HTR-8/SVneo (cell line): ENCODE measurements at places on chromosomes 16 and 17.

- no peak for DNase-seq
Observed at GRCh38 chr17:79558091-79558900, 52.6 kb downstream of the RBFOX3 start.

DNA sequence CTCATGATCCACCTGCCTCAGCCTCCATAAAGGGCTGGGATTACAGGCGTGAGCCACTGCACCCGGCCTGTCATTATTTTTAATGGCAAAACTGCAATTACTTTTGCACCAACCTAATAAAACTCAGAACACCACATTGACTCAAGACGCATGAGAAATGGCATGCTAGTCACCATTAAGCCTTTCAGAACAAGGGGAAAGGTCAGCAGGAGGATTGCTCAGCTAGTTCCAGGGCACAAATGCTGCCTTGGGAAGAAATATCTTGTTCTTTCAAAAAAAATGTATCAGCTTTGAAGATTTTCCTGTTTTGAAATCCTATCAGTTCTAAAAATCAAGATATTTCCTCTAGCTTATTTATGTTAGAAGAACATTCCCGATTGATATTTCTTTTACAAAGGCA, 32.4 kb upstream of the CDYL2 start:
- no peak for DNase-seq

GRCh38 chr16:11301645-11302501, 20.7 kb upstream of the PRM1 start:
- DNase-seq, result no peak

- DNase-seq, result no peak
Observed at GRCh38 chr16:84594725-84595038, 23.2 kb downstream of the COTL1 start.

GRCh38 chr16:79444572-79444971, 156.0 kb downstream of the MAF start:
- DNase-seq, result no peak

GRCh38 chr17:37305406-37305905, 70.3 kb upstream of the C17orf78 start:
- DNase-seq, result no peak
